ENCODE measurements at places on chromosomes 2 and 18. TPM values are rescaled to one million over a fixed set of nuclear protein-coding genes. Genes with fewer than 3 reads are reported as not detected.

Gene BCL11A
- 2.0 TPM for total RNA-seq

Gene CERKL
- total RNA-seq, result not detected

Gene BOLL
- total RNA-seq, result not detected

Gene HES6
- 2.3 TPM for total RNA-seq

GRCh38 chr2:36369163-36369562, 13.6 kb downstream of the CRIM1 start:
- DNase-seq, result no peak

DNA sequence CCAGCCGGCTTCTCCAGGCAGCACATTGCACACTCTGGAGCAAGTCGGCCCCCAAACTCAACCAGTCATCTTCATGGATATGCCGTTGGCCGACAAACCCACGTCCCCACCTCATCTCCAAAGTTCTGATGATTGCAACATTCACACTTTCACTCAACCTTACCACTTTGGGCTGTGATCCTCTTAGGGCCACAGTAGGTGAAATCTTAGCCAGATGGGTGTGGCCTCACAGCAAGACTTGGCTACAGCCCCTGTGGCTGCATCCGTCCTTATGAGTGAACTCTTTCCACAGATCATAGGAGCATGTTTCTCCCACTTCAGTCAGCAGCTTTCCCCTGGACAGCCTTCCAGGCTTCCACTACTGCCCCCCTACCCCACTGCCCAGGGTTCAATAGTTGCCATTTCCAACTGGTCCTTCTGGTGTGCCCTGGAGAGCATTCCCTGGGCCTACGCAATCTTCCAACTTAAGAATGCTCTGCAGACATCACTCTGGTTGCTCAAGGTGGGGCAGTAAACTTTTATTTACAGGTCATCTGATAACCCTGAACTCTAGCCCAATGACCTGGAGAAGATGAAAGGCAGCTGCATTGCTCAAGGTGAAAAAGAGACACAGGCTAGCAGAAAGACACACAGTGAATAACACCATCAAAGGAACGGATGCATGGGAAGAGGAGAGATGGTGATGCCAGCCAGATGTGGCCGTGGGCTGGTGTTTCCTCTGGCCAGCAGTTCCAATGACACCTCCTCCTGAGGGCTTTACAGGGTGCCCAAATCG, 34.5 kb downstream of the ARL4C start:
- no peak for DNase-seq

- DNase-seq, result no peak
These were observed 642.7 kb downstream of the ARHGAP15 start for GRCh38 chr2:143771939-143772338.

GRCh38 chr2:101364878-101365277, 22.4 kb downstream of the CREG2 start:
- DNase-seq, result no peak

- DNase-seq, result no peak
These were observed 22.6 kb downstream of the PLEK start for GRCh38 chr2:68387408-68388350.

Data from posterior vena cava (tissue), 2 donors.